ENCODE measurements at places on chromosomes 4 and X. TPM values are rescaled to one million over a fixed set of nuclear protein-coding genes. Genes with fewer than 3 reads are reported as not detected.
A peak's percentile ranks its signal among the peaks of the same experiment; 100 is the strongest.

C1QTNF7 gene
- total RNA-seq: 14.9 TPM

DNA sequence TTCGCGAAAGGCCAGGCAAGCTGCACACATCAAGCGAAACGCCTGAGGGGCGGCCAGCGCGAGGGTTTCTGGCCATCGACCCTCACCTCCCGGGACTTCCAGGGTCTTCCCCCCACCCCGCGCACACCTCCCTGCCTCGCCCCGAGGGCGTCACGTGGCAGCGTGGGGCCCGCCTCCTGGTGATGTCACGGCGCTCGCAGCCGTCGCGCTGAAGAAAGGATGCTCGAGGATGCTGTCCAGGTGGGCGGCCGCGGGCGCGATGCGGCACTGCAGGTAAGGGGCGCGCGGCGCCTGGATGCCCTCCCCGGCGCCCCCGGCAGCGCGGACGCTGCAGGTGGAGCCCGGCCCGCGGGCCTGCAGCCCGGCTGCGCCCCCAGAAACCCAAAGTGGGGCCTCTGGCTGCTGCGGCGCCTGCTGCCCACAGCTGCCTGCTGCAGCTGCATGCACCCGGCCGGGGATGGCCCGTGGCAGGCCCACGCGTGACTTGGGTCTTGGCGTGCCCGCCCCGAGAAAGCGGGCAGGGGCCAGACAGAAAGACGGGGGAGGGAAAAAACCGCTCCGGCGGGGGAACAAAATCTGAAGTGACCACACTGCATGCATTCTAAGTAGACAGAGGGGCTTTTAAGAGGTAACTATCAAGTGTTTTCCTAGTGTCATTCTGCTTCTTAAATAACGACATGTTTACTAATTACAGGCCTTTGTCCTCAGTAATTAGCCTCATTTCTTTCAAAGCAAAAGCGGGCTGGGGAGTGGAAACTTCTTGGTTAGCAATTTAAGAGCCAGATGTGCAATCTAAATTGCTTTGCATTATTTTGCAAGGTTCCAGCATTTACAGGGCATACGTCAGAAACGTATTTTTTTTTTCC lies 1.7 kb downstream of the CLCN4 start:
- H3K36me3 ChIP-seq: no peaks in the 10 kb centered on the region
- H3K27me3 ChIP-seq: no peaks in the 10 kb centered on the region
- H3K4me1 ChIP-seq: no peaks in the 10 kb centered on the region
- no peak overlapping the region for H3K27ac ChIP-seq
- H3K4me3 ChIP-seq: peak overlapping the region; percentile 43

CWH43 gene
- not detected for total RNA-seq

DNA sequence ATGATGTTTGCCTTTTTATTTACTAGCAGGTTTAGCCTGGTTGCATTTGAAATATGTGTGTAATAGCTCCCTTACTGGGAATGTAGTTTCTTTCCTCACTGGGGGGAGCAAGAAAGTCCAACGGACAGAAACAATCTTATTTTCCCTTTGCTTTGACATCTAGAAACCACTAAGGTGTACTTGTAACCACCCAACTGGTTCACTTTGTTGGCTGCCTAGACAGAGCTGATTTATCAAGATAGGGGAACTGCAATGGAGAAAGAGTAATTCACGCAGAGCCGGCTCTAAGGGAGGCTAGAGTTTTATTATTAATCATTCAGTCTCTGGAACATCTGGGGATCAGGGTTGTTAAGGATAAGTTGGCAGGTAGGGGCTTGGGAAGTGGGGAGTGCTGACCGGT lies 30.3 kb downstream of the XG start:
- no peak for DNase-seq
- no peak overlapping the region for H3K27ac ChIP-seq
- H3K4me1 ChIP-seq: no peaks in the 10 kb centered on the region
- H3K27me3 ChIP-seq: no peaks in the 10 kb centered on the region
- no peaks in the 10 kb centered on the region for H3K36me3 ChIP-seq
- no peak overlapping the region for H3K4me3 ChIP-seq

USP9X gene
- 99.0 TPM for total RNA-seq

DNA sequence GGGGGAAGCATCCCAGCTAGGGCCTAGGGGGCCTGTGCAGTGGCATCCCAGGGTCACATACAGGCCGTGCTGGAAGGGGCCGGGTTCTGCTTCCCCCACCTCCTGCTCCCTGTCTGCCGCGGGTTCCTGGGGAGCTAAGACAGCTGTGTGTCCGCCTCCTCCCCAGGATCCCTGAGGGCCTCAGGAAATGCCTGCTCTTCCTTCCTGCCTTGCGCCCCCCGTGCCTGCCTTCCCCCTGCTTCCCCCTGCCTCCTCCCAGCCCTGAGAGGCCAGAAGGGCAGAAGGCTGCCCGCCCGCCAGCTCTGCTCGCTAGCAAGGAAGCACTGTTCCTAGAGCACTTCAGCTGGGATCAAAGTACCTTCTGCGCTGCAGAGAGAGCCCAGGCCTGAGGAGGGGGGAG lies 2.9 kb upstream of the BGN start:
- H3K36me3 ChIP-seq: no peaks in the 10 kb centered on the region
- peaks cover 70% of the 10 kb centered on the region for H3K27me3 ChIP-seq

- DNase-seq: no peak
- no peaks in the 10 kb centered on the region for H3K27me3 ChIP-seq
- H3K4me1 ChIP-seq: no peaks in the 10 kb centered on the region
- no peak overlapping the region for H3K4me3 ChIP-seq
- no peak overlapping the region for H3K27ac ChIP-seq
- H3K36me3 ChIP-seq: no peaks in the 10 kb centered on the region
Measured at GRCh38 chr4:185232370-185232769, 23.0 kb downstream of the SNX25 start.

SORBS2 gene
- total RNA-seq: 21.8 TPM

GPR82 gene
- total RNA-seq: 0.16 TPM

SLC4A4 gene
- total RNA-seq: 1.4 TPM

RNF175 gene
- not detected for total RNA-seq

- H3K4me1 ChIP-seq: no peaks in the 10 kb centered on the region
- H3K27ac ChIP-seq: no peak overlapping the region
- no peak for DNase-seq
- no peaks in the 10 kb centered on the region for H3K27me3 ChIP-seq
- H3K4me3 ChIP-seq: no peak overlapping the region
Measured at GRCh38 chr4:7498446-7499200, 63.9 kb upstream of the PSAPL1 start.

- no peaks in the 10 kb centered on the region for H3K4me1 ChIP-seq
- no peak overlapping the region for H3K4me3 ChIP-seq
- no peak for DNase-seq
- H3K27ac ChIP-seq: no peak overlapping the region
- H3K27me3 ChIP-seq: no peaks in the 10 kb centered on the region
- no peaks in the 10 kb centered on the region for H3K36me3 ChIP-seq
Measured at GRCh38 chr4:1907848-1908525, 36.8 kb downstream of the NSD2 start.

DNA sequence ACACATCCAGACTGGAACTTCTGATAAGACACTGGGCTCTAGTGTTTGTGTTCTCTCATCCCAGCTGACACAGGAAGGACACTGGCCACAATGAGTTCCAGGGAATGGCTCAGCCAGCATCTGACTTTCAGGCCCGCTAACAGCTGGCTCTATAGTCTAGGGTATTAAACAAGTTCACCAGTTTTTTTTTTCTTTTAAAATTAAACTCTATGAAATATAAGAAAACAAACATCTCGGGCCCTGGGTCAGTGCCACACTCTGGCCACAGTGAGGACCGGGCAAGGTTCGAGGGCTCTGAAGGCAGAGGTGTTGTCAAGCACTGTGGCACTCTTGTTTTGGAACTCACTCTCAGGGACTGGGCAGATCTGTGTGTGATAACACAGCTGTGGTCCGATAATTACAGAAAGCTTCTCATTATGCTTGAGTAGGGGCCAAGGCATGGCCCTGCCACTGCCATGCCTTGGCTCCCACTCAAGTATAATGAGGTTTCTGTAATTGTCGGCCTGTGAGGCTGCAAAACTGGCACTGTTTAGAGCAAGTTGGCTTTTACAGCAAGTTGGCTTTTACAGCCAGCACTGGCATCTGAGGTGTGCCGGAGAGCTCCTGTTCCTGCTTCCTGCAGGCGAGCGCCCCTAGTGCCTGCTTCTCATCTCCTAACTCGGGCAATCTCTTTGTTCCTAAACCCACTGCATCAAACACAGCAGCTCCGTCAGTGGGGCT lies 62.8 kb downstream of the PPP1R2C start:
- no peak overlapping the region for H3K27ac ChIP-seq
- H3K4me3 ChIP-seq: no peak overlapping the region
- peak; percentile 52 for DNase-seq
- no peaks in the 10 kb centered on the region for H3K4me1 ChIP-seq
- H3K36me3 ChIP-seq: no peaks in the 10 kb centered on the region

DNA sequence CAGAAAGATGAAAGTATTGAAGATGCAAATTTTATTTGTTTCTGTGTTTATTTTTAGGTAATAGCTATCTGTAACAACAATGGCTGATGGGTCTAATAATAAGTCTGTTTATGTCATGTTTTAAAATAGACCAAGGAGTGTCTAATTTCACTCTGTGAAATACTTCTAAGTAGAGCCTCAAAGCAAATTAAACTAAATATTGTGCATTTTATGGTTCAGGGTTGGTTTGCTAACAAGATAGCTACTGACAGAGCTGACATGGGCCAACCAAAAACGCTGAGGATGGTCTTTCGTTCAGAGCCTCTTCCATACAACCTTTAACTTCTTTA lies 437.6 kb upstream of the CTSO start:
- no peaks in the 10 kb centered on the region for H3K36me3 ChIP-seq
- no peak for DNase-seq
- H3K27me3 ChIP-seq: no peaks in the 10 kb centered on the region

ERAS gene
- total RNA-seq: not detected

DNA sequence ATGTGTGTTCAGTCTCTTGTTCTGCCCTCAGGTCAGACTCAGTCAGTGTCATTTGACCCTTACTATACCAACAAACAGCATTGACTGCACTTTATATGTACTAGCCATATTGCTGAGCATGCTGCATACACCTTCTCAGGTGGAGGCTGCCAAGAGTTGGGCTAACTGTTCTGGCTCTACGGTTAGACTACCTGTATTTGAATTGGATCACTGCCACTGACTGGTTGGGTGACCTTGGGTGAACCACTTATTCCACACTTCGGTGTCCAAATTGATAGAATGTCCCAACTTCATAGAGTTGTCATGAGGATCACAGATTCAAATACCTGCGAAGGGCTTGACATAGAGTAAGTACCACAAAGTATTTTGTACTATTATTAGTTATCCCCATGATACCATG lies 91.2 kb upstream of the GPR50 start:
- peaks cover 55% of the 10 kb centered on the region for H3K27me3 ChIP-seq
- no peak for DNase-seq
- H3K27ac ChIP-seq: no peak overlapping the region

- no peak overlapping the region for H3K4me3 ChIP-seq
- no peak for DNase-seq
- no peaks in the 10 kb centered on the region for H3K27me3 ChIP-seq
- H3K36me3 ChIP-seq: no peaks in the 10 kb centered on the region
Measured at GRCh38 chr4:5448221-5448620, 260.1 kb downstream of the EVC2 start.

DNA sequence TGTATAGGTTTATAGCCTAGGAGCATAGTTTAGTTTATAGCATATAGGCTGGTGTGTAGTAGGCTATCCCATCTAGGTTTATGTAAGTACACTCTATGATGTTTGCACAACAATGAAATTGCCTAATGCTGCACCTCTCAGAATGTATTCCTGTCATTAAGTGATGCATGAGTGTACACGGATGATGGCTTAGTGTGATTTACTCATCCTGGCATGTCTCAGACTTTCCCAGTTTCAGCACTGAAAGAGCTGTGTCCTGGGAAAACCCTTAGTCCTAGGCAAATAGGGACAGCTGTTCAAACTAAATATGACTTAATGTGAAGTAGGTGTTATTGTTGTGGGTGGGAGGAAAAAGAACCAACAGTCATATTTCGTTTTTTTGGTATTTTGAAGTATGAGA lies 264.9 kb upstream of the MAGEB18 start:
- no peak overlapping the region for H3K27ac ChIP-seq
- no peaks in the 10 kb centered on the region for H3K4me1 ChIP-seq
- H3K36me3 ChIP-seq: no peaks in the 10 kb centered on the region
- no peak for DNase-seq

DNA sequence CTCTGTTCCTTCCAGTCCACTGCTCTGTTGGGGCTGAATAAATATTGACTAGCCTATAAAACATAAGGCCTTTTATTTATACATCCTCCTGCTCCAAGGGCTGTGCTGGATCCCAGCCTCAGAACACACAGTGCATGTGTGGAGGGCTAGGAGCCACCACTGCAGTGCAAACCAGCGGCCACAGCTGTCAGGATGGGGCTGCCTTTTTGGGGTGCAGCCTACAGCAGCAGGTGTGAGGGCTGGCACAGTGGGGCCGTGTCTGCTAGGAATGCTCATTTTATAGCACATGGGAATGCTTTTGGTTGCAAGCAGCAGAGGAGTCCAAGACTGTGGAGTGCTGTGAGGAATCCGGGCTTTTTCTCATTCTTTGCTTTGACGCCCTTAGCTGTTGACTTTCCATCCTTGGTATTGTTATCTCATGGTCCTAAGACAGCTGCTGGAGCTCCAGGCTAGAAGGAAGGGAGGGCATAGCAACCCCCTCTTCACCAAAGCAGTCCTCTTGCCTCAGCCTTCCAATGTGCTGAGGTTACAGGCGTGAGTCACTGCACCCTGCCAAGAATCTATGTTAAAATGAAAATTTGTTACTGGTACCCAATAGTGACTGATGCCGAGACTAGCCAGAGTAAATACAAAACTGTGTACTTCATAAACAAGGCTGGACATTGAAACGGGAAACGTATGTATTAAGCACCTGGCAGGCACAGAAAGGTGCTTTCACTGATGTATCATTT lies 334.3 kb upstream of the GATB start:
- no peaks in the 10 kb centered on the region for H3K27me3 ChIP-seq
- H3K36me3 ChIP-seq: no peaks in the 10 kb centered on the region
- no peak overlapping the region for H3K27ac ChIP-seq
- no peak for DNase-seq

GAGE13 gene
- not detected for total RNA-seq

DNA sequence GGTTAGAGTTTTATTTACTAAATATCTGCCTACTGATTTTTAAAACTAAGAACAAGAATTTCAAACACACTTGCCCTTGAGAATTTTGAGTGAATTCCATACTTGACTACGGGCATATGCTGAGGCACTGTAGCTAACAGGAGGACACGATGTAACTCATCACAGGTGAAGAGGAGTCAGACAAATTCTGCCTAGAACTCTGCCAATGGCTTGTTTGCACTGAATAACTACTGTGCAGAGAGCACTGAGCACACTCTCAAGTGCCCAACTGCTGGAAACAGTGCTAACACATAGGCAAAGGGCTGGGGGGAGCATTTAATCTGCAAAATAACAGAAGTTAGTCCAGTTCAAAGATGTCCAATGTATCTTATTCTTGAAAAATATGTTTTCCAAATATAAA lies 104.4 kb downstream of the WDFY3 start:
- no peak overlapping the region for H3K27ac ChIP-seq
- no peaks in the 10 kb centered on the region for H3K4me1 ChIP-seq
- DNase-seq: no peak
- H3K4me3 ChIP-seq: no peak overlapping the region
- no peaks in the 10 kb centered on the region for H3K36me3 ChIP-seq

DNA sequence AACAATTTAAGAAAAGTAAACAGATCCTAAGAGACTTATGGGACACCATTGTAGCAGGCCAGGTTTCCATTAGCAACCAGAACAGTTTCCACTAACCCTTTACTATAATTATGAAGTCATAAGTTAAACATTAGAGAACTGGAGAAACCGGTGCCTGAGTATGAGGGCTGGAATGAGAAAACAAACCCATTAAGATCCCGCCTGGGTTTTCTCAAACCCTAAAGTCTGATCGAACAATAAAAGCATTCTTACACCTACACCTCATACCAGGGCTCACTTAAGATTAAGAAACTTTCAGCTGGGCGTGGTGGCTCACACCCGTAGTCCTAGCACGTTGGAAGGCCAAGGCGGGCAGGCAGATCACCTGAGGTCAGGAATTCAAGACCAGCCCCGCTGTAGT lies 13.7 kb upstream of the DHX15 start:
- H3K27me3 ChIP-seq: no peaks in the 10 kb centered on the region
- H3K4me3 ChIP-seq: no peak overlapping the region
- no peaks in the 10 kb centered on the region for H3K4me1 ChIP-seq
- DNase-seq: no peak
- no peaks in the 10 kb centered on the region for H3K36me3 ChIP-seq
